Stimulated activated CD8-positive, alpha-beta memory T cell treated with anti-CD3 and anti-CD28 coated beads, Interleukin-12 subunit alpha, Interleukin-12 subunit beta, amount 100 ng/mL, for 4 hours (primary cell): ENCODE measurements at places on chromosomes 11 and 22.

GRCh38 chr11:40417627-40418026 is 1041.8 kb downstream of the LRRC4C start:
- DNase-seq = no peak

DNA sequence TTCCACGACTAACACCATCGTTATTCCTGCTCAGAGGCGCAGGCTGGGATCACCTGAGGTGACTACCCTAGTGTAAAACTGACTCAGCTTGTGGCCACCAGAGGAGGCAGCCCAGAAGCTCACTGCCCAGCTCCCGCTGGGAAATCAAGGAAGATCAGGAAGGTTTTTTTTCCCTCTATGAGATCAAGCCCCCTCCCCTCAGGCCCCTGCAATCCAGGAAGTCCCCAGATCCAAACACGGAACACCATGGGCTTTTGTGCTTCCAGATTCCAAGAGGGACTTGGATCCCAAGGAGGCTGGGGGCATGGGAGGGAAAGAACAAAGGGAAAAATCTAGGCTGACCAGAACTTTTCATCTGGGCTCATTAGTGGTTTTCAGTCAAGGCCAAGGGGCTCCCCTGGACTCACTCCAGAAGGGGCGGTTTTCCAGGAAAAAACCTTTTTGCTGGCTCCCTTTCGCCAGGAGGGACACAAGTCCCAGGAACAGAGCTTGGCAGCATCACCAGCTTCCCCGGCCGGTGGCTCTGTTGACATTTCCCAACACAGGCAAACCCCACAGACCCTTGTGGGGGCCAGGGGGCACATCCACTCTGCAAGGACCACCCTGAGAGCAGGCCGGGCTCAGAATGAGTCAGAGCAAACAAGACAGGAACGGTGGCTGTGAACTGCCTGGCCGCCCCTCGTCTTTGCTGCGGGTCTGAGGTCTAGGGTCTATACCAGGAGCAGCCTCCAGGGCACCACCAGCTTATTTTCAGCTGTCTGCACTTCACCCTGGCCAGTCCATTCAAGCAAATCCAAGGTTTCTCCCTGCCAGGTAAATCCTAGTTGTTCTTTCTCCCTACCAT is 36.8 kb downstream of the MYH9 start:
- DNase-seq = no peak

GRCh38 chr11:111463276-111463675 is 48.9 kb downstream of the BTG4 start:
- no peak for DNase-seq

GRCh38 chr22:50218153-50218995 is 17.6 kb downstream of the SELENOO start:
- no peak for DNase-seq

GRCh38 chr22:45881524-45881875 is 95.5 kb downstream of the WNT7B start:
- DNase-seq = no peak

GRCh38 chr11:74084796-74085541 is 76.1 kb upstream of the UCP3 start:
- DNase-seq = no peak

DNA sequence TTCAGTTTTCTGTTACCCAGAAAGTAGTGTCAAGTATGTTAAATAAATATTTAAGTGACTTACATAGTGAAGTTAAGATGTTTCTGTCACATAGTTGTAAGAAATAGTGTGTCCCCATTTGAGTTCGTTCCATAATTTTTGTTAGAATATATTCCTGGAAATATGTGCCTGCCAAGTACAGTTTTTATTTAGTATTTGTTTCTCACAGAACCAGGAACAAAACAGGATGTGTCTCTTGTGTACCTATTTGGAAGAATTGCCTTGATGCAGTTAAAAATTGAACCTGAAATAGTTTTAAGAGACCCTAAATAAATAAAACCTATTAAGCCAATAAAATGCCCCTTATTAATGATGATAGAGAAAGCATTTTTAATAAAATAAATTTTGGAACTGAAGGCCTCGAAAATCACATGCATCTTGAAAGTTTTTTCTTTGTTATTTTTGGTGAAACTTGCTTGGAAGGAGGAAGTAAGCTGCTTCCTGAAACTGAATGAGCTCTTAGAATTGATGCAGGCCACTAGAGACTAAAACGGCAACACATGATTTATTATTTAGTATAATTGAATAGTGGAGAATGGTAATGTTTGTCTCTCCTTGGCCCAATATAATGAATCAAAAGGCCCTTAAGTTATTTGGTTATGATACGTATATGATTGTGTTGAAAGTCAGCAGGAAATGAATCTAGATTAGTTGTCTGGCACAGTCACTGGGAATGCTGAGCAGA is 55.9 kb downstream of the SWAP70 start:
- DNase-seq = no peak

GRCh38 chr11:83691451-83691950 is 405.3 kb upstream of the CCDC90B start:
- DNase-seq = no peak
